ENCODE measurements at places on chromosomes 11 and 22.
A peak's percentile ranks its signal among the peaks of the same experiment; 100 is the strongest.

- DNase-seq: peak; percentile 35
These were observed 19.3 kb downstream of the SCARF2 start for GRCh38 chr22:20418211-20418788.

GRCh38 chr11:122320671-122321070 lies 204.7 kb upstream of the BLID start:
- DNase-seq: no peak

DNA sequence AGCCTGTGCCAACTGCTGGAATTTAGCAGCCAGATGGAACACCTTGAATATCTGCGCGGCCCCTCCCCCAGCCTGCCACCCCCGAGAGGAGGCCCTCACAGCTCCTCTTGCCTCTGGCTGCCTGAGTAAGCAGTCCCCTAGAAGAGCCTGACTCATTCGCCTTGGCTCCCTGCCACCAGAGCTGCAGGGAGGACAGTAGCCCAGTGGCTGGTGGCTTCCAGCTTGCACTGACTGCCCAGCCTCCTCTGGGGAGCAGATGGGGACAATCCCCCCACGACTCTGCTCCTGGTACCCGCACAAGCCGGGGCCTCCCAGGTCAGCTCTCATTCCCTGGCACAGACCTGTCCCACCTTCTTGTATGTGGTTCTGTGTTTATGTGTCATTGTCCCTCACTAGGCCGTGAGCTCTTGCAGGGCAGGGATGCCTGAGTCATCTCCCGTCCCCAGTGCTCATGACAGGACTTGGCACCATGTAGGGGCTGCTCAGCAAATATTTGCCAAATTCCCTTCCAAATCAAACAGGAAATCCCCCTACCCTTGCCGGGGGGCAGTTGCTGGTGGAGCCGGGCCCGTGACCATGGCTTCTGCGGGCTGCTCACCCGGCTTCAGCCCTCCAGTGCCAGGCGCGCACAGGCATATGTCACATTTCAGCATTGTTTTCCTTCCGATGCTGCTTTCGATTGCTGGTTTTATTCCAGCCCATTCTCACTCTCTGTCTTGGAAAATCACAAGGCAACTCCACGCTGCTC lies 43.6 kb downstream of the CACNG2 start:
- DNase-seq: peak; percentile 30

DNA sequence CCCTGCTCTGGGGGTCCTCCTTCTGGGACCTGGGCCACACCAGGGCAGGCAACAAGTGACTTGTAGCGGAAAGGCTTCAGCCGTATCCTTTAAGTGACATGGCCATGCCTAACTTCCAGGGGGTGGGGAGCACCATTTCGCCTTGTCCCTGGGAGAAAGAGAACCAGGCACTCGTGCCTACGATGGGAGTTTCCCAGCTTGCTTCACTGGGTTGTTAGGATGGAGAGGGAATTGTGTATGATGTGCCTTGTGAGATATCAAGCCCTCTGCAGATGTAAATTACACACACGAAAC lies 151.4 kb downstream of the CACNA1I start:
- DNase-seq: no peak

GRCh38 chr11:121067026-121067425 lies 34.0 kb upstream of the TECTA start:
- DNase-seq: no peak

DNA sequence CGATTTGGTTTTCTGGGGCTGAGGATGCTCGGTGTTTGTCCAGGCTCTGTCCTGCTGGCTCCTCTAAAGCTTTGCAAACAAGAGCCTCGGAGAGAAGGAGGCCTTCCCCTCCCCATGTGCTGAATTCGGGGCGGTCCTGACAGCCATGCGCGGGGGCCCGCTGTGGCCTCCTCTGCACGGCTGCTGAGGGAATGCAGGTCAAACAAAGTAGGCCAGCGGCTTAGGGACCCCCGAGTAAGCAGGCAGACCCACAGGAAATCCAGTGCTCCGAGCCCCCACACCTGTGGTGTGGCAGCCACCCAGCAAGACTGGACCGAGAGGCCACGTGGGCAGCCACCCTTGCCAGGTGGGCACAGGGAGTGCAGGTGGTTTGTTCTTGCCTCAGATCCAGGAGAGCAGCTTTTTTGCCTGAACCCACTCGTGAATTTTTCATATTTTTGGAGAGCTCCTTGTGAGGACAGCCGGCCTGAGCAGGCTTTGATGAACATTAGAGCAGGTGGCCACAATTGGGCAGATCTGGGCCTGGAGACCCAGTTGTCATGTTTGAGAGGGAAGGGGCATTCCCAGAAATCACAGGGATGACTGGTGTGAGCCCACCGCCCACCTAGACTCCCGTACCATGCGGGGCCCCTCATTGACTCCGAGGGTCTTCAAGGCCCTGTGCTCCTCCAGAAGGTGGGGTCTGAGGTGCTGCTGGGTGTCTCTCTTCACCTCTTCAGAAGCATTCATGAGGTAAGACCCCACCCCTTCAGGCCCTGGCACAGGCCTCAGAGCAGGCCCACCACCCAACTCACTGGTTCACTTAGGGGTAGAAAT lies 43.0 kb upstream of the KCNQ1OT1 start:
- no peak for DNase-seq

DNA sequence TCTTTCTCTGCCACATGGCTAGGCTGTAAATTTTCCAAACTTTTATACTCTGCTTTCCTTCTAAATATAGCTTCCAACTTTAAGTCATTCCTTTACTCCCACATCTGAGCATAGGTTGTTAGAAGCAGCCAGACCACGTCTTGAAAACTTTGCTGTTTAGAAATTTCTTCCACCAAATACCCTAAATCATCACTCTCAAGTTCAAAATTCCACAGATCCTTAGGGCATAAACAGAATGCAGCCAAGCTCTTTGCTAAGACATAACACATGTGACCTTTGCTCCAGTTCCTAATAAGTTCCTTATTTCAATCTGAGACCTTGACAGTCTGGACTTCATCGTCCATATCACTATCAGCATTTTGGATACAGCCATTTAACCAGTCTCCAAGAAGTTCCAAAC lies 749.9 kb downstream of the METTL15 start:
- no peak for DNase-seq

DNA sequence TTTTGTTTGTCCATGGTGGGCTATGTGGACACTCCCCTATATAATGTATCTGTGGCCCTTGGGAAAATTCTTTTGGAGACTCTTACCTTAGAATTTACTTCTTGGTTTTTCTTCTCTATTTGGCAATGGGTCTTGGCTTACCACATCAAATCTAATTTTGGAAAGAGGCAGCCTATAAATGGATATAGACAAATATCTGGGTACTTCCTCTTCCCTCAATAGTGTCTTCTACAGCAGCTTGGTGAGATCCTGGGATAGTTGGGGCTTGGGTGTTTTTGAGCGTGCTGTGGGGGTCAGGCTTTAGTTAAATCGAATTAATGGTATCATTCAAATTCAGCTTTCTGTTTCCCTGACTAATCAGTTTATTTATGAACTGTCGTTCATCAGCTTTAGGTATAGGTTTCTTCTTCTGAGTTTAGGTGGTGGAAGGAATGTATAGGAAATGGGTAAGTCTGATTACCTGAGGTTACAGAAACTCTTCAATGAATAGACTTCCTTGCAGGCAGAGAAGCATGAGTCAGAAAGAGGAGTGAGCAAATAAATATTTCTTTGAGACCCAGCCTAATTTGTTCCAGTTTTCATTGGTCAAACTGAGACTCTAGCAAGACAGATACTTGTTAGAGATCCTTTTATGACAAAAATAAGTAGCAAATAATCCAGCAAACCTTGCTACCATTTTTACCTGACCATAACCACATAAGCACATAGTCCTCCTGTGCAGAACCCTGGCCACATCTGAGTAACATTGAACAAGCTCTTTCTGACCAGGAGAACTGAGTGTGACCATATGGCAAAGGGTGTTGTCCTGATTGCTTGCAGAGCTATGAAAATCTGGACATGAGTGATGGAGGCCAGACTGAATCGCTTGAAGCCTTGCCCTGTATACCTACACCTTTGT lies 68.6 kb upstream of the SORL1-AS1 start:
- no peak for DNase-seq

- no peak for DNase-seq
These were observed 45.4 kb downstream of the AAMDC start for GRCh38 chr11:77866336-77866735.

GRCh38 chr22:26437694-26438392 lies 8.8 kb downstream of the ASPHD2 start:
- no peak for DNase-seq

DNA sequence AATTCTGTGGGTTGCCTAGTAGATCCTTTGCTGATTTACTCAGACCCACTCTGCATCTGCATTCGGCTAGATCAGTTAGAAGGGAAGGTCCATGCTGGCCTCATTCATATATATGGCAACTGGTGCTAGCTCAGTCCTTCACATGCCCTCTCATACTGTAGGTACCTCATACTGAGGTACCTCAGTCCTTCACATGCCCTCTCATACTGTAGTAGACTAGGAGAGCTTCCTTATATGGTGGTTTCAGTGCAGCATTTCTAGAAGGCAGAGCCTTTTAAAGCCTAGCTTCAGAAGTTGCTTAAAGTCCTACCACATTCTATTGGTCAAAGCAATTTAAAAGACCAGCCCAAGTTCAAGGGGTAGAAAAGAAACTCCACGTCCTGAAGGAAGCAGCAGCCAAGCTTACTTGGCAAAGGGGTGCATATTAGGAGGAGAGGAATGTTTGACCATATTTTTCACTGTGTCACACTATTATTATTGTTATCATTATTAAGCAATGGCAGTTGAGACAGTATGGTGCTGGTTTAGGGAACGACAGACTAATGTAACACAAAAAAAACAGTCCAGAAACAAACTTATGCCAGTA lies 356.4 kb downstream of the DYNC2H1 start:
- no peak for DNase-seq

DNA sequence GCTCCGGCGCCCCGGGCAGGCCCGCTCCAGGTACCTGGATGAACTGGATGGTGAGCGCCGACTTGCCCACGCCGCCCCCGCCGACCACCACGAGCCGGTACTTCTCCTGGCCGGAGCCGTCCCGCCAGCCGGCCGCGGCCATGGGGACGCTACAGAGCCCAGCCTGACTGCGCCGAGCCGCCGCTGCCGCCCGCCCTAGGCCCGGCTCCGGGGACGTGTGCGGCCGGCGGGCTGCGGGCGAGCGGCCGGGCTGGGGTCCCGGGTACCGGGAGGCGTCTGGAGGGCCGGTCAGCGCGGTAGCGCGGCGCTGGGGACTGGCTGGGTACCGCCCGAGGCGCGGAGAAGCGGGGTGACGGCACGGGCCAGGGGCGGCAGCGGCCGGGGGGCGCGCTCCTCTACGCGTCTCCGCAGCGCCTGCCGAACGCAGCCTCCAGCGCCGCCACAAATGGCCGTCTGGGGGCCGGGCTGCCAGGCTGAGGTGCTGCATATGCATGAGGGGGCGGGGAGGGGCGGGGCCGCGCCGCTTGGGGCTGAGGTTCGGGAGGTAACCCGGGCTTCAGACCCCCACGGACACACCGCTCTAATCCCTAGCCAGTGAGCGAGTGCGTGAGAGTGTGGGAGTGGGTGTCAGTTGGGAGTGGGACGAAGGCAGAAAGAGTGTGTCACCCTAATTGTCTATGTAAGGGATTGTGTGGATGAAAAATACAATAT lies at the start of gene RRAS2:
Gene RRAS2 (minus strand): TSS at position 455 of the 711 bp plus-strand sequence. CDS start 313 bp downstream, at position 142.
- no peak for DNase-seq

- DNase-seq: no peak
These were observed 1.2 kb downstream of the CARNS1 start for GRCh38 chr11:67416416-67417335.

GRCh38 chr11:6391537-6392134 lies 1.4 kb downstream of the SMPD1 start:
- no peak for DNase-seq

- no peak for DNase-seq
These were observed 11.4 kb downstream of the BCL9L start for GRCh38 chr11:118914178-118914918.

GRCh38 chr11:11458485-11458884 lies 105.4 kb upstream of the CSNK2A3 start:
- no peak for DNase-seq

DNA sequence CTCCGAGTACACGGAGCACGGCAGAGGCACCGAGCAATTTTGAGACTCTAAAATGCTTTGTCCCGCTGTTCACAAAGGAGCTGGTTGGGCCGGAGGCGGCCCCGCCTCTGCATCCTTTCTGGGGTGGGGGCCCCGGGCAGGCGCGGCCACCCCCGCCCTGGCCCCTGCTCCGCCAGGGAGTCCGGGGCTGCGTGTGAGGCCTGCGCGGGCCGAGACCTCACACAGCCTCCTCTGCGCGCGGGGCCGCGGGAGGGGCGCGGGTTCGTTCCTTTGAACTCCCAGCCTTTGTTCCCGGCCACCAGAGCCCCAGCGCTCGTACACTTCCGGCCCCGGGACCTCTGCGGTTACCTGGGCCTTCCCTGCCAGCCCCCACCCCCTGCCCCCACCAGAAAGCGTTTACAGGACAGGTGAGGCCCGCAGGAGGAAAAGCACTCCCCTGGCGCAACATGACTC lies 1.6 kb downstream of the FGF19 start:
- no peak for DNase-seq

Measured in GOT3 (cell line).